Muscle of arm (tissue), 14 donors: ENCODE measurements at places on chromosomes 12 and 14. TPM values are rescaled to one million over a fixed set of nuclear protein-coding genes. Genes with fewer than 3 reads are reported as not detected.

- DNase-seq: no peak
Observed at GRCh38 chr12:95922231-95922630, 20.2 kb downstream of the CCDC38 start.

Gene SIX4
- 28.0 TPM for polyA plus RNA-seq

GRCh38 chr14:101500061-101500460 lies 61.2 kb upstream of the DIO3 start:
- DNase-seq: no peak

GRCh38 chr14:102275866-102276265 lies 29.1 kb downstream of the MOK start:
- no peak for DNase-seq

DNA sequence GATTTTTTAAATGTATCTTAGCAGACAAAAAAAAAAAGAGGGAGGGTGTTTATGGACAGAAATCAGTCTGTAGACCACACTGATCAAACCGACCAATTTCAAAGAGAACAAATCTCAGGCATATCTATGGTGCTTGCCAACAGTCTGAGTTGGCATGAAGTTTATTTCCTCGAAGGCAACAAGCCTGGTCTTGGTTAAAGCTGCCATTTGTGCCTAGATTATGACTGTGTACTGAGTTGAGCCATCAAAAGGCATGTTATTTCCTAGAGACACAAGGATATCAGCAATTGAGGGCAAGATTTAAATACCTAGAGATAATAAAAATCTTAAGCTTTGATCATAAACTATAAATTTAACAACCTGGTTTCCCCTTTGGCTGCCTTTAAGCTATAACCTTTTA lies 119.2 kb downstream of the SLC2A13 start:
- no peak for DNase-seq
